Dorsolateral prefrontal cortex (tissue), 122 donors: ENCODE measurements at places on chromosomes 4 and X.

GRCh38 chrX:56746996-56747395, 18.0 kb downstream of the NBDY start:
- DNase-seq = no peak

DNA sequence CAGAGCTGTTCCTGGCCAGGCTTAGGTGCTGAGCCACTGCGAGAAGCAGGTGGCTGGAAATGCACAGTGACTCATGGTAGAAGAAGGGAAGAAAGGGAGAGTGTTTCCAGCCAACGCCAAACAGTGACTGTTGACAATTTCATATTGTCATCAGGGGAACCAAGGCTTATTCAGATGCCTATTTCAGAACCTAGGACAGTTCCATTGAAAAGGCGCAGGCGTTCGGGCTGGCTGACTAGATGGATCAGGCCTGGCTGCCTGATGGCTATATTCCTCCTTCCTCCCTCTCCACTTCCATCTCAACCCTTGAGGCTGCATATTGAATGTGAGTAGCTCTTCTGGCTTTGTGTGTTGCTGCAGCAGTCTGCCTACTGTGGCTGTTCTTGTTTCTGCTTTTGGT, 73.0 kb upstream of the FRMPD4 start:
- peak; percentile 32 for DNase-seq

DNA sequence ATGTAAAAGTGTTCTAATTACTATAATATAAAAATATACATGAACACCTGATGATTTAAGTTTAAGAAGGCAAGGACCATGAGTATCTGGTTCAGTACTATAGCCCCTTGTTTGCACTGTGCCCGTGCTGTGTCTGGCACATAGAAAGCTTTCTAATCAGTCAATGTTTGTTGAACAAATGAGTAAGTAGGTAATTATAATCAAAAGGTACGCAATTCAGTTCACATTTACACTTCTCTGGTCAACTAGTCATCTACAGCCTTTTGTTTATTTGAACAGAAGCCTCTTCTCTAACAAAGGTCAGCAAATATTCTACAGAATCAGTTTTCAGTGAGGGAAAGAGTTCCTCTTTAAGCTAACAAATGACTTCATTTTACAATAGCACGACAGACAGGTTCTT, 523.3 kb downstream of the SMARCA1 start:
- no peak for DNase-seq

- DNase-seq = no peak
Measured at GRCh38 chr4:173398220-173398619, 696 bp downstream of the SCRG1 start.
